Activated naive CD4-positive, alpha-beta T cell treated with anti-CD3 and anti-CD28 coated beads, Interleukin-2, amount 50 U/mL, for 16 hours (primary cell): ENCODE measurements at places on chromosomes 3 and 15.
A peak's percentile ranks its signal among the peaks of the same experiment; 100 is the strongest.

- no peak for DNase-seq
Observed at GRCh38 chr3:71389191-71389590, 194.3 kb downstream of the FOXP1 start.

DNA sequence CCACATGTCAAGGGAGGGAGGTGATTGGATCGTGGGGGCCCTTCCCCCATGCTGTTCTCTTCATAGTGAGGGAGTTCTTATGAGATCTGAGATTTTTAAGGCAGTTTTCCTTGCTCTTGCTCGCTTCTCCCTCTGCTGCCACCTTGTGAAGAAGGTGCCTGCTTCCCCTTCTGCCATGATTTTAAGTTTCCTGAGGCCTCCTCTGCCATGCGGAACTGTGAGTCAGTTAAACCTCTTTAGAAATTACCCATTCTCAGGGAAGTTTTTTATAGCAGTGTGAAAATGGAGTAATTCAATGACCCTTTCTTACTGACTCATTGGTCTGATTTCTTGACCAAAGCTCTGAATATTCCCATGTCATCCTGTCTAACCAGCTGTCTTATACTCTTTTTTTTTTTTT lies 484.4 kb upstream of the TPRG1 start:
- DNase-seq = no peak

DNA sequence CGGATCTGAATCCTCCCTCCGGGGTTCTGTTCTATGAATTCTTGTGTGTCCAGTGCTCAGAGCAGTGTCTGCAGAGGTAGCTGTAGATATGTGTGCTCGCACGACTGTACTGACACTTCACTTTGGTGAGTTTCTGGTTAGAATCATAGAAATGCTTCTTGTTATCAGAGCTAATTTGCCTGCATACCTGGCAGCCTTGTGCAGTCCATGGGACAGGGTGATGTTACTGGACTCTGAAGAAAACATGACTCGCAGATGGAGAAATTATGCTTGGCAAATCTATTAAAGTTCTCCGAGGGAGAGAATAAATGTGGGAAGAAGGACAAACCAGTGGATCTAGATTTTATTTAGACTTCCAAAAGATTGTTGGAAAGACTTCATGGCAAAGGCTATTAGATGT lies 12.2 kb downstream of the CGNL1 start:
- DNase-seq = no peak

- no peak for DNase-seq
Observed at GRCh38 chr15:37136666-37137065, 36.3 kb upstream of the MEIS2 start.

- DNase-seq = no peak
Observed at GRCh38 chr15:90812171-90812957, 56.0 kb upstream of the FURIN start.

DNA sequence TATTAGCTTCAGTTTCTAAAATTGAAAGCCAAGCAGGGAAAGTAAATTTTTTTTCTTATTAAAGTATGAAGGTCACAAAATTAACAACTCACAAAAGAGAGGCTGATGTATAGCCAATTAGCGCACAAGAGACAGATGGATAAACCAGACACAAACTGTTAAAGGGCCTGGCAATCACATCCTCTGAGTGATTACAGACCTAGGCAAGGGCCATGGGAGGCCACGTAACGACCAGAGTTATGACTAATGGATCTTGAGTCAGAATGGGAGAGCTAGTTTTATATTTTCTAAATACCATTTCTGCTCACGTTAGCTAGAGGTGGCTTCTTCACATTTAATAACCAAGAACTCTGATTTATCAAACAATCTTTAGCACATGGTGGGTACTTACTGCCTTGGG lies 17.8 kb upstream of the SCAMP5 start:
- no peak for DNase-seq

- no peak for DNase-seq
Observed at GRCh38 chr15:74168711-74169126, 4.8 kb upstream of the ISLR start.

- DNase-seq = no peak
Observed at GRCh38 chr3:15877813-15878212, 80.0 kb upstream of the ANKRD28 start.

DNA sequence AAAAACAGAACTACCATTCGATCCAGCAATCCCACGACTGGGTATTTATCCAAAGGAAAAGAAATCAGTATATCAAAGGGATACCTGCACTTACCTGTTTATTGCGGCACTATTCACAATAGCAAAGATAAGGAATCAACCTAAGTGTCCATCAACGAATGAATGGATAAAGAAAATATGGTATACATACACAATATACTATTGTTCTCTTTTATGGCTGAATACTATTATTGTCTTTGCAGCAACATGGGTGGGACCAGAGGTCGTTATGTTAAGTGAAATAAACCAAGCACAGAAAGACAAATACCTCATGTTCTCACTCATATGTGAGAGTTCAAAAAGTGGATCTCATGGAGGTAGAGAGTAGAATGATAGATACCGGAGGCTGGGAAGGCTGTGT lies 118.3 kb upstream of the FAM3D start:
- DNase-seq = no peak

- no peak for DNase-seq
Observed at GRCh38 chr15:51765751-51766150, 14.4 kb downstream of the TMOD2 start.

GRCh38 chr3:13506680-13507079 lies 26.6 kb downstream of the HDAC11 start:
- DNase-seq = no peak

GRCh38 chr3:106392915-106393314 lies 524.1 kb upstream of the CBLB start:
- DNase-seq = no peak

DNA sequence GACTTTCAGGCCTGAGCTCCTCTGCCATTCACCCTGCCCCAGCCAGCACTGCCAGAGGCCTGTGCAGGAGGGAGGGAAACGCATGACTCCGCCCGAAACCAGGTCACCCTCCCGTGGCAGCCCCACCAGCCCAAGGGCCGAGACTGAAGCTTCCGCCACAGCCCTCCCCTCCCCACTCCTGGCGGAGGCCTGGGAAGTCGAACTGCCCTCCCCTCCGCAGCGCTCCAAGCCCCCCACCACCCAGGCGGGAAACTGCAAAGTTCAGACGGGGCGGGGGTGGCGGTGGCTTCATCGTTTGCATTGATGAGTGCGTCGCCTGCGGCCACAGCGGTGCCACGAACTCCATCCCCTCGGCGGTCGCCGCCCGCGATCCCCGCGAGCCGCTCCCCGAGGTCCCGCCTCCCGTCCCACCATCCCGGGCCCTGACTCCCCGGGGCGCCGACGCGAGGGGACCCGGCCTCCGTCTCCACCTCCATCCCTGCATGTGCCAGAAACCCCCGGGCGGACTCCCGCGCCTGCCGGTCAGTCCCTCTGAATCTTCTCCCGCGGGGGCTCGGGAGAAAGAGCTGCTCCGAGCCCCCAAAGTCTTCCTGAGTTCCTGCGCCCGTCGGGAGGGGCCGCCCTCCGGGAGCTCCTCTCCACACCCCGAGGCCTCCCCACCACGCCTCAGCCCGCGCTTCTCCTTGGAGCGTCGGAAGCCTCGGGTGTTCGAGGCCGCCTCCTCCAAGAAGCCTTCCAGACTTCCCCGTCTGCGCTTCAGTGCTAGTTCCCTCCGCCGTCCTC lies 698 bp downstream of the MELTF start:
- no peak for DNase-seq

GRCh38 chr15:78977591-78978347 lies 32.9 kb upstream of the CTSH start:
- DNase-seq = no peak

DNA sequence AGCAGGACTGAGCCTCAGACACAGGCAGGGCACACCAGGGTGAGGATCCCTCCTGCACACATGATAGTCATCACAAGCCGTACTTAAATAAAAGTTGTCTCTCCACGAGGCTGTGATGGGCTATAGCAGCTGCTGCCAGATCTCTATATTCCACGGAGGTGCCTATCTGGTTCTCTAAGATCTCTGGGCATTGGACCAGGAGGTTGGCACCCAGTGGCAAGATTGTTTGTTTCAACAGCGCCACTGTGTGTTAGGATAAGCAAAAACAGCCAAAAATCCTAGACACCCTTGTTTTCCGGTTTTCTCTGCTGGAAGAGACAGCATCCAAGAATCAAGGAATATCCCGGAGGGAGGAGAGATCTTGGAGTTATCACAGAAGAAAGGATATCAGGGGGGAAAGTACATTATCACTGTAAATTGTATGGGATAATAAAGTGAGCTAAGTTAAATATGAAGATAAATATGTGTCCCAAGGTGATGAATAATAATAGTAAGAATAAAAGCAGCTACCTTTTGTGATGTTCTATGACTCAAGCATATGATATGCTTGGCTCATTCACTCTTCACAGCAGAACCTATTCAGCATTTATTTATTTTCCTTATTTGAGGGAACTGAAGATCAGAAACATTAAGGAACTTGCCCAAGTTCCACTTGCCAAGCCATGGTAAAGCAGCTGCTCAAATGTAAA lies 90.6 kb upstream of the AKAP13 start:
- no peak for DNase-seq

DNA sequence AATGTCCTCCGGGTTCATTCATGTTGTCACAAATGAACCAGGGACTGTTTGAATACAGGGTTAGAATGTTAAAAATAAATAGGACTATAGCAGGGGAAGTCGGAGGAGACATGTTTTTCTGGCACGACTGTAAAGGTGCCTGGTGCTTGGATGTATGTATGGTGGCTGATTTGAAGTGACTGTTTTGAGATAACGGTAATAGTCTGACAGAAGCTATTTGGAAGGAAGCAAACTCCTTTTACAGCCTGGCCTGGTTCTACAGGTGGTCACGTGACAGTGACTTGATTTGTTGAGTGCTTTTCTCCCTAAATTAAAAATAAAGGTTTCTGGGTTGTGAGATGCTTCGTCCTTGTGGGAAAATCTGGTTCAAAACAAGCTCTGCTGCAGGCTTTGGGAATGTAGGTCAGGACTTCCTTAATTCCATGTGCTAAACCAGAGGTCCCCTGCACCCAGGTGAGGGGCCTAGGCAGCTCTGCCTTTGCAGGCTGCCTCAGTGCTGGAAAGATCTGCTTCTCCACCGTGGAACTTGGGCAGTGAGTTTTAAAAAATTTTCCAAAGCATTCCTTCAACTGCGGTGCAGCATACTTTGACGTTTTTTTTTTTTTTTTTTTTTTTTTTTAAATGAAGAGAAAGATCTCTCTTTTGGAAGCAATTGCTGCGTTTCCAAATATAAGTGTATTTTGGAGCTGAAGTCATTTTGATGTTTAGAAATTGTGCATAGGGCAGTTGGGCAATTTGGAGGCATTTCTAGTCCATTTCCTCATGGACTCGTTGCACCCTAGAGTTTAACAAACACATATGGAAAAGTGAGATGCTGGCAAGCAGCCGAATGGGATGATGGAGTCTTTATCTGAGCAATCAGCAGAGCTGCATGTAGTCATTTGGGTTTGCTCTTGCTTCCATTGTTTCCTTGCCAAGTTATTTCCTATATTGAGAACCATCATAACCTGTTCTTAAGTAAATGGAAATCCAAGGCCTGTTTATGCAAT lies 30.9 kb downstream of the ITPR1 start:
- DNase-seq = no peak

DNA sequence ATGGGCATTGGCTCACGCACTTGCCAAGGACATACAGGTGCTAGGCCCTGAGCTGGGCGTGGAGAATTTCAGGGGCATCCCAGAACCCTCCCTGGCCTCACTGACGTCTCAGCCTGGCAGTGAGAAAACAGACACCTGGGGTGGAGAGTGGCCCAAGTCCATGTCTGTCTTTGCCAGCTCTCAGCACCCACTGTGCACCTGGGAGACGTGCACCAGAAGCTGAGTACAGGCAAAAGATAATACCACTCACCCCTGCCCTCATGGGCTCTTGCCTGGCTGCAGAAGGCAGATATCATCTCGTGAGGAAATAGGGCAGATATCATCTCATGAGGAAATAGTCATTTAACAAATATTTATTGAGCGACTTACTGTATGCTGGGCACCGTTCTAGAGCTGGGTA lies 8.0 kb downstream of the LOXL1 start:
- no peak for DNase-seq

DNA sequence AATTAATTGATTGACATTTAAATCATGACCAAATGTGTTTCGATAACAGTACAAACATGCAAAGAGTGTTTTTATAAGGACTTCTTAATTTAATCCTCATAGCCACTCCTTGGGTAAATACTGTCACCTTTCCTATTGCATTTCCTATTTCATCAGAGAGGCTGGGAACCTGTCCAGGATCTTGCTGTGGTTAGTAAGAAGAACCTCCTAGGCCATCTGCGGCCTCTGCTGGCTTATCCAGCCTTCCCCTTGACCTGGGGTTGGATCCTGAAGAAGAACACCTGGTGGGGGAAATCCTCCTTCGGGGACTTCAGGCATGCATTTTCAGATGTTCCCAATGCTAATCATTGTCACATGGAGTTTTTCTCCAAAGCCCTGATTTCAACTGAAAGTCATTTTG lies 25.5 kb downstream of the GLDN start:
- DNase-seq = no peak

GRCh38 chr3:114122027-114122709 lies 56.7 kb downstream of the DRD3 start:
- no peak for DNase-seq

GRCh38 chr15:22811640-22812039 lies 25.2 kb downstream of the NIPA1 start:
- no peak for DNase-seq

- peak; percentile 60 for DNase-seq
Observed at GRCh38 chr3:14633819-14634424, 17.6 kb upstream of the CCDC174 start.

DNA sequence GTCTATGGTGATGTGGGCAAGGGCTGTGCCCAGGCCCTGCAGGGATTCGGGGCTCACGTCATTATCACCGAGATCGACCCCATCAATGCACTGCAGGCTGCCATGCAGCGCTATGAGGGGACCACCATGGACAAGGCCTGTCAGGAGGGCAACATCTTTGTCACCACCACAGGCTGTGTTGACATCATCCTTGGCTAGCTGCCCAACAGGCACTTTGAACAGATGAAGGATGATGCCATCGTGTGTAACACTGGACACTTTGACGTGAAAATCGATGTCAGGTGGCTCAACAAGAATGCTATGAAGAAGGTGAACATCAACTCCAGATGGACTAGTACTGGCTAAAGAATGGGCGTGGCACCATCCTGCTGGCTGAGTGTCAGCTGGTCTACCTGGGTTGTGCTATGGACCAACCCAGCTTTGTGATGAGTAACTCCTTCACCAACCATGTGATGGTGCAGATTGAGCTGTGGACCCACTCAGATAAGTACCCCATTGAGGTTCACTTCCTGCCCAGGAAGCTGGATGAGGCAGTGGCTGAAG lies 6.1 kb upstream of the USP8 start:
- no peak for DNase-seq

DNA sequence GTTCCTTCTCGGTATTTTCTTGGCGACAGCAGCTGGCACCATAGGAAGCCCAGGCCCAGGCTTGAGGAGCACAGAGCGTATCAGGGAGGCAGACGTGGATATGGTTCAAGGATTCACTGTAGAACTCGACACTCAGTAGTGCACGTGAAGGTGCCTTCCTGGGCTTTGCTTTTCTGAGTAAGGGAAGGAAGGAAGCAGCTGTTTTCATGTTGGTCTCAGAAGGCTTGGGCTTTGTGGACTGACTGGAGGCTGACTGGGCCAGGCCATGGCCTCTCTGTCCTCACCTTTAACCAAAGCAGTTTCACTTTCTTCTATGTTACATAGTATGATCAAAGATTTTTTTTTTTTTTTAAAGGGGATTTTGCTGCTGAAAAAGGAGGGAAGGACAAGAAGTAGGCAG lies 6.9 kb upstream of the GHRL start:
- no peak for DNase-seq
